Adrenal gland (tissue), 19 donors: ENCODE measurements at places on chromosomes 5 and 9.
A peak's percentile ranks its signal among the peaks of the same experiment; 100 is the strongest.

DNA sequence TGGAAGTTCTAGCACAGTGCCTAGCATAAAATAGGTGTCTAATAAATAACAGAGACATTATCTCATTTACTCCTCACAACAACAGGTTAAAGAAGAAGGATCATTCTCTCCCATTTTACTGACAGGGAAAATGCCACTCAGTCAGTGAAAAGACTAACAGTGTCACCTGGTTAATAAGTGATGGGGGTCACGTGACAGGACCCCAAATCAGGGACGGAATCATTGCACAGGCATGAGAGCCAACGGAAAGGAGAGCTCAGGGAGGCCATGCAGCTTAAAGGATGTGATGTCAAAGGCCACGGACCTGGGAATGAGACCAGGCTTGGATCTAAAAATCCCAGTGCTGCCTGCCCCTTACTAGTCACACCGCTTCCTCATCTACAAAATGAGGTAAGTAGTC is 101.2 kb downstream of the BNC2 start:
- H3K4me3 ChIP-seq: no peak overlapping the region
- no peak for DNase-seq
- no peaks in the 10 kb centered on the region for H3K4me1 ChIP-seq
- no peaks in the 10 kb centered on the region for H3K36me3 ChIP-seq
- no peaks in the 10 kb centered on the region for H3K27me3 ChIP-seq
- no peak overlapping the region for H3K27ac ChIP-seq

GRCh38 chr5:45094876-45095440 is 286.2 kb downstream of the MRPS30 start:
- no peaks in the 10 kb centered on the region for H3K27me3 ChIP-seq
- H3K4me3 ChIP-seq: no peak overlapping the region
- no peaks in the 10 kb centered on the region for H3K4me1 ChIP-seq
- H3K27ac ChIP-seq: no peak overlapping the region

DNA sequence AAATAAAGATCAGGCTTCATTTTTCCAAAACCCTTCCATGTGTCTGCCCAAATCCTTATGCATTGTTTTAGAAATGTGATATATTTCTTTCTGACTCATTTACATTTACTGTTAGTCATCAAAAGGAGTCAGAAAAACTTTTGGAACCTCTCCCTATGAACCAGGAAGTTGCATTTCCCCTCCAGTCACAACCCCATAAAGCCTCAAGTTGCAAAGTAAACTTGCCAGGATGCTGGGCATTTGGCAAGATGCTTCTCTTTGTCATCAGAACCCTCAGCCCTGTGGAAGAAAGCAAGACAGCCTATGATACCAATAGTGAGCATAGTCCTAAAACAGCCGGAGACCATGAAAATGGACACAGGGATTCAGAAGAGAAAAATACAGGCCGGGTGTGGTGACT is 84.2 kb downstream of the MUSK start:
- no peak overlapping the region for H3K27ac ChIP-seq
- H3K4me1 ChIP-seq: no peaks in the 10 kb centered on the region
- no peaks in the 10 kb centered on the region for H3K27me3 ChIP-seq
- H3K4me3 ChIP-seq: no peak overlapping the region

DNA sequence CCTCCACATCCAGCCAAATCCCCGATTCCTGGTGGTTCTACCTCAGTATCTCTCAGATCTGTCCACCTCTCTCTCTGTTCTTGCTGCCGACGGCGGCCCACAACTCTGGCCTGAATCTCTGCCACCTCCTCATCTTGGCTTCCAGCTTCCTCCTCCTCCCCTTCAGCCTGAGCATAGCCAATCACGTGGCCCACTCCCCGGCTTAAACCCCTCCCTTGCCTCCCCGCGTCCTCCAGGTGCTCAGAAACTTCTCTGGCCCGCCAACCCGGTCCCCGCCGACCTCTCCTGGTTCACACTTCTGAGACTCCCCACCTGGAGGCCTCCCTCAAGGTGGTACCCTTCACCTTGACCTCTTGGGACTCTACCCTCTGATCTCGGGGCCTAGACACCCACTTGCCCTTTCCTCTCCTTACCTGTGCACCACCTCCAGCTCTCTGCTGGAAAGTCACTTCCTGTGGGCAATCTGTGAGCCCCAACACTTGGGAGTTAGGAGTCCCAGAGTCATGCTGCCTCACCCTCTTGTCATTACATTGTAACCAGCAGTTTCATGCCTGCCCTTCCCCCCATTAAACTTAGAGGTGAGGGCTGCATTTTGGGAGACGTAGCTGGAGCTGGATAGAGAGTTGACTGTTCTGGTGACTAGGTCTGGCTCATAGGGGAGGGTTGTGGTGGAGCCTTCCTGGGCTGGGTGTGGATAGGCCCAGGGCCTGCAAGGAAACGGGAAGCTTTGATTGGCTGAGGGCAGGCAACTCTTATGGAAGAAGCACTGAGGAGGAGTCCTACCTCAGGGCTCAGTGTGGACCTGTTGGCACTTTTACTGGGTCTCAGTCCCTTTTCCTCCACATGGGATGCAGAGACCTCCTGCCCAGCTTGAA is 4.5 kb upstream of the SET start:
- no peaks in the 10 kb centered on the region for H3K27me3 ChIP-seq
- H3K36me3 ChIP-seq: no peaks in the 10 kb centered on the region
- no peak overlapping the region for H3K4me3 ChIP-seq
- peak; percentile 85 for DNase-seq

DNA sequence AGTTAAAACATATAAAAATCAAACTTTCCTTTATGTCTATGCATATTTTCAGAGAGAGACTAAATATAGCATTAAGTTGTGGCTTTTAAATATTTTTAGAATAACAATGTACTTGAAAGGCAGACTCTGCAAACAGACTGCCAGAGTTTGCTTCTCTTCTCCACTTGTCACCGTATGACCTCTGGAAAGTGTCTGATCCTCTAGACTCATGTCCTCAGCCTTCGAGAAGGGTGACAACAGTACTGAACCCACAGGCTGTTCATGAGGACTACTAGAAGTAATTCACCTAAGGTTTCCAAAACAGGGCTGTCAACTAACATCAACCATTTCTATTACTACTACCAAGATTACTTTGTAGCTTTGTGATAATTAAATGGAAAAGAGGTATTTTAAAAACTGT is 167.7 kb upstream of the TBCA start:
- no peak overlapping the region for H3K4me3 ChIP-seq
- peaks cover 7% of the 10 kb centered on the region for H3K27me3 ChIP-seq
- DNase-seq: no peak
- no peaks in the 10 kb centered on the region for H3K4me1 ChIP-seq
- no peaks in the 10 kb centered on the region for H3K36me3 ChIP-seq

DNA sequence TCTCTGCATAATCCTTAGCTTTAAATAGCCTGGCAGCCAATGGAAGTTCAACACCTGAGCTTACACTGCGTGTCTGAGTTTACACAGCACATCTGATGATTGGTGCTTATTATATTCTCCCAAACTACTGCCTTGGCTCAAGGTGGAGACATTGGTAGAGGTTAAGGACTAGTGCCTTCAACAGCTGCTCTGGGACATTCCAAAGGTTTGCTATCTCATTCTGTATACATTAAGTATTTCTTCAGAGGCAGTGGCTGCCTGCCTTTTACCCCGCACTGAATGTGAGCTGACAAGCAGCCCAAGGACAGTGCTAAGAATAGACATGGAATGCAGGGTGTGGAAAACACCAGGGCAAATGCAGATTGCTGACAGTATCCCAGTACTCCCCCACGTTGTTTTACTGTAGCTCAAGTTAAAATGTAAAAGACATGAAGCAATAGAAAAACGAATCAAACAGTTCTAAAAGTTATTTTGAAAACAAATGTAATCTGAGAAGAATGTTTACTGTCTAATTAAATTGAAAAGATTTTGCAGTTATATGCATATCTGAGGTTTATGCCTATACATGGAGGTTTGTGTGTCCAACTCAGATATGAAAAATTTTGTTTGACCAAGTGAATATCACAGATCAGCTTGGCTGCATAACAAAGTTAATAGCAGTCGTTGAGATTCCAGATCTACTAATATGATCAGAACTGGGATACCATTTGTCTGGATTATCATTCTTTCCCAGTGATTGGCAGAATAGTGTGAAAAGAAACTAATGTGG is 1.8 kb downstream of the HSPB3 start:
- H3K36me3 ChIP-seq: no peaks in the 10 kb centered on the region
- peak; percentile 19 for DNase-seq
- no peak overlapping the region for H3K27ac ChIP-seq
- no peaks in the 10 kb centered on the region for H3K27me3 ChIP-seq
- no peak overlapping the region for H3K4me3 ChIP-seq

DNA sequence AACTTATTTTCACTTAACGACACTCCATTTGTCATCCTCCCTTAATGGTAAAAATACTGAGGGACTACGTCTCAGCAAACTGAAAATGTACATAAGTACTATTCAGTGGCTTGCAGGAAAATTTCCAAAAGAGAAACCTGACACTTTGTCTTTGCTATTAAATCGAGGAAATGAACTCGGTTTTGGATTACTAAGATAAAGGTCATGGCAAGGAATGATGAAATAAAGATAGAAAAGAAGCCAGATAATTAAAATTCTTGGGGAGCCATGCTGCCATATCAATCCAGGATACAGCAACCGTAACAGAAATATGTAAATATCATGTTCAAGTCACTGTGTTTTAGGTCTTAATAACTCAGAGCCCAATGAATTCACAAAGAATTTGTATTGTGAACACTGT is 647.8 kb downstream of the CDH9 start:
- H3K27me3 ChIP-seq: no peaks in the 10 kb centered on the region
- H3K27ac ChIP-seq: no peak overlapping the region
- DNase-seq: no peak
- no peaks in the 10 kb centered on the region for H3K4me1 ChIP-seq
- no peak overlapping the region for H3K4me3 ChIP-seq
- H3K36me3 ChIP-seq: no peaks in the 10 kb centered on the region

GRCh38 chr9:109907400-109907799 is 127.4 kb downstream of the PALM2AKAP2 start:
- no peak overlapping the region for H3K4me3 ChIP-seq
- peak overlapping the region; percentile 68 for H3K27ac ChIP-seq
- H3K27me3 ChIP-seq: no peaks in the 10 kb centered on the region
- H3K4me1 ChIP-seq: no peaks in the 10 kb centered on the region

DNA sequence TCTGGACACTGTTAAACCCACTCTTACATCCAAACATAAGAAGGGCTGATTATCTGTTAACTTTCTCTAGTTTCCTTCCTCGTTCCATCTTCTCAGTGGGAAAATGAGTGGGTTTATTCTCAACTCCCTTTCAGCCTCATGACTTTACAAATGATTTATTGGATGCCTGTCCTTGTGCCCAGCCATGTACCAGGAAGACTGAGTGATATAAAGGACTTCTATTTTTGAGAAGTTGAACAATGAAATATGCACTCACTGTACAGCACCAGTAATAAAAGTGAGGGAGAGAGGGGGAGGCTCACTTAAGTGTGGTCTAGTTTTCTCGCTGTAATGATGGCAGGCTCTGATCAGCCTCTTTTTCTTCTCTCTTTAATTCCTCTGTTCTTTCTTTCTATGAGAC is 277.6 kb downstream of the SMARCA2 start:
- no peak overlapping the region for H3K4me3 ChIP-seq
- H3K36me3 ChIP-seq: no peaks in the 10 kb centered on the region
- no peak overlapping the region for H3K27ac ChIP-seq
- no peaks in the 10 kb centered on the region for H3K27me3 ChIP-seq
- no peaks in the 10 kb centered on the region for H3K4me1 ChIP-seq

- peaks cover 7% of the 10 kb centered on the region for H3K4me1 ChIP-seq
- no peaks in the 10 kb centered on the region for H3K27me3 ChIP-seq
- no peak overlapping the region for H3K4me3 ChIP-seq
- no peak for DNase-seq
These were observed 140.0 kb upstream of the OTULINL start for GRCh38 chr5:14441641-14442040.

GRCh38 chr5:132076202-132076830 is 2.7 kb downstream of the CSF2 start:
- H3K4me1 ChIP-seq: no peaks in the 10 kb centered on the region
- H3K36me3 ChIP-seq: no peaks in the 10 kb centered on the region
- no peaks in the 10 kb centered on the region for H3K27me3 ChIP-seq
- no peak overlapping the region for H3K4me3 ChIP-seq
- DNase-seq: no peak

- H3K4me1 ChIP-seq: no peaks in the 10 kb centered on the region
- H3K4me3 ChIP-seq: no peak overlapping the region
- DNase-seq: no peak
- H3K27ac ChIP-seq: peak overlapping the region; percentile 18
- no peaks in the 10 kb centered on the region for H3K36me3 ChIP-seq
These were observed 63.4 kb downstream of the ANKRD33B start for GRCh38 chr5:10627160-10627701.

- no peaks in the 10 kb centered on the region for H3K27me3 ChIP-seq
- H3K4me3 ChIP-seq: no peak overlapping the region
- no peak for DNase-seq
- no peaks in the 10 kb centered on the region for H3K36me3 ChIP-seq
- no peak overlapping the region for H3K27ac ChIP-seq
- no peaks in the 10 kb centered on the region for H3K4me1 ChIP-seq
These were observed 39.7 kb downstream of the LMNB1 start for GRCh38 chr5:126816649-126817048.

DNA sequence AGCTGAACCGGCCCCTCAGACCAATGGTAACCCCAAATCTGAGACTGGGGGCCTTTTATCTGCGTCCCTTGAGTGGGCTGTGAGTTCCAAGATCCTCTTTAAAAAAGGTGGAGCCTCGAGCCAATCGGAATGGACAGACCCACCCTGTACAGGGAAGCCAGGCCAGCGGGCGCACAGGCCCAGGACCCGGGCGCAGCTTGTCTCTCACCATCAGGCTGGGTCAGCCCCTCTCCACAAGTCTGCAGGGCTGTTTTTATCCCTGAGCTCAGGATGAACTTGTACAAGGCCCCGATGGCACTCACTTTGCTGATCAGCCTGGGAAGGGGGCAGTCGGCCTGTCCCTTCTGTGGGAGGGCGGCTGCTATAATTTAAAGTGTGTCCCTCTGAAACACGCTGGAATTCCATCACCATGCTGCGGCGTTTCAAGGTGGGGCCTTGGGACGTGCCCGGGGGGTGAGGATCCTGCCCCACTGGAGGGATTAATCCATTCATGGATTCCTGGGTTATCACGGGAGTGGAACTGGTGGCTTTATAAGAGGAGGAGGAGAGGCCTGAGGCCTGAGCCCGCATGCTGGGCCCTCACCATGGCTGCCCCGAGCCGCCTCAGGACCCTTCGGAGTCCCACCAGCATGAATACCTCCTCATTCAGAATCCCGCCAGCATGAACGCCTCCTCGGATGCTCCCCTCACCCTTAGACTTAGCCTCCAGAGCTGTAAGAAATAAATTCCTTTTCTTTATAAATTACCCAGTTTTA is 14.1 kb downstream of the EXD3 start:
- no peak overlapping the region for H3K27ac ChIP-seq
- H3K4me1 ChIP-seq: peaks cover 28% of the 10 kb centered on the region
- no peaks in the 10 kb centered on the region for H3K27me3 ChIP-seq
- H3K4me3 ChIP-seq: no peak overlapping the region

GRCh38 chr9:33143241-33143661 is 23.9 kb downstream of the B4GALT1 start:
- H3K27me3 ChIP-seq: no peaks in the 10 kb centered on the region
- H3K27ac ChIP-seq: no peak overlapping the region
- DNase-seq: peak; percentile 52
- no peak overlapping the region for H3K4me3 ChIP-seq
